GM12892 (cell line): ENCODE measurements at places on chromosomes 2 and 18.

DNA sequence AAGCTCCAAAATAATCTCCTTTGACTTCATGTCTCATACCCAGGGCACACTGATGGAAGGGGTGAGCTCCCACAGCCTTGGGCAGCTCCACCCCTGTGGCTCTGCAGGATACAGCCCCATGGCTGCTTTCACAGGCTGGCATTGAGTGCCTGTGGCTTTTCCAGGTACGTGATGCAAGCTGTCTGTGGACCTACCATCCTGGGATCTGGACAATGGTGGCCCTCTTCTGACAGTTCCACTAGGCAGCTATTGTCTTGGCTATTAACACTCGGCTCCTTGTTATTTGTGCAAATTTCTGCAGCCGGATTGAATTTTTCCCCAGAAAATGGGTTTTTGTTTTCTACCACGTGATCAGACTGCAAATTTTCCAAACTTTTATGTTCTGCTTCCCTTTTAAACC is 634.2 kb downstream of the TSN start:
- no peak for DNase-seq

GRCh38 chr18:22494771-22495170 is 77.1 kb upstream of the CTAGE1 start:
- no peak for DNase-seq

- no peak for DNase-seq
These were observed 33.8 kb downstream of the SMC6 start for GRCh38 chr2:17719562-17720371.

- no peak for DNase-seq
These were observed 77.3 kb upstream of the UPP2 start for GRCh38 chr2:158024288-158024898.

DNA sequence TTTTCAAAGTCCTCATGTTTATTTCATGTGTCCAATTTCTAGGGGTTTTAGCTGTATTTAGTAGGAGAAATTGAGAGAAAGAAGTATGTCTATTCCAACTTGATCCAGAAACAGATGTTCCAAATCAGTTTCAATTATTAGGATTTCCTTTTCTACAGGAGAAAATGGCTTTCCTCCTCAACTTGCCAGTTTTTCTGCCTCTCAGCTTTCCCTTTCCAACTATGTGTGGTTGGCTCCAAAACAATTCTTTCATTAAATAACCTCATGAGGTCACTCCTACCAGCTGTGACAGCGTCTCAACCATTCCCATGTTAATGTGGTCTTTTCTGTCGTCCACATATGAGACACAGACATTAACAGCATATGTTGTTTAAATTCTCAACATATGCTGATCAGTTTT is 13.1 kb downstream of the XIRP2 start:
- DNase-seq = no peak

- DNase-seq = peak; percentile 12
These were observed 70.4 kb downstream of the ARHGEF33 start for GRCh38 chr2:38959938-38960608.

- DNase-seq = peak; percentile 37
These were observed 13.9 kb upstream of the SMCHD1 start for GRCh38 chr18:2641638-2642037.

- no peak for DNase-seq
These were observed 47.0 kb downstream of the MTCL1 start for GRCh38 chr18:8752329-8752728.

GRCh38 chr2:69997015-69997830 is 35.8 kb upstream of the ASPRV1 start:
- no peak for DNase-seq

DNA sequence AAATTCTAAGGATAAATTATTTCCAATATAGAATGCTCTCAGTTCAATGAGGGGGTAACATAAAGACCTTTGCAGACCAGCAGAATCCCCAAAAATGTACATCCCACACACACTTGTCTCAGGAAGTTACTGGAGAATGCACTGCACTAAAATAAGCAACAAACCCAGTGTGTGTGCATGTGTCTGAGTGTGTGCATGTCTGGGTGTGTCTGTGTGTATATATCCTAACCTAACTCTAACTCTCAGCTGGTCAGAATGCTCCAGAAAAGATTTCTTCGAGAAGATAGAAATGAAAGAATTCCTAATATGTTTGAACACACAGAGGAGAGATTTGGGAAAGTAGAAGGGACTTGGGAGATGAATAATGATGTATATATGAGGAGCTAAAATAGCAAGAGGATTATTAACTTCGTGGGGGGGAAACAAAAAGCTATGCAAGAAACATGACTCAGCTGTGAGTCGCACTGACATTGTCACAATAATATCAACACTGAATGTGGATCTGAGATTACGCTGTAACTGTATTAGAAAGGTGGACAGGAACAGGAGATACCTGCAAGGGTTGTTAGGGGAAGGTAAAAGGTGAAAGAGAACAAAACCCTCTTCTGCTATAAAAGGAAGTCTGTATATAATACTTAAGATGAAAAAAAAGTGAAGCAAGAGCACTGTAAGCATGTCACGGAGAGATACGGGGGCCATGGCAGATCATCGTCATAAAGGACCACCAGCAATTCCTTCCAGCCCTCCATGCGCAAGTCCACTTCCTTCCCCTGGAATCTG is 11.1 kb downstream of the COLEC12 start:
- no peak for DNase-seq

DNA sequence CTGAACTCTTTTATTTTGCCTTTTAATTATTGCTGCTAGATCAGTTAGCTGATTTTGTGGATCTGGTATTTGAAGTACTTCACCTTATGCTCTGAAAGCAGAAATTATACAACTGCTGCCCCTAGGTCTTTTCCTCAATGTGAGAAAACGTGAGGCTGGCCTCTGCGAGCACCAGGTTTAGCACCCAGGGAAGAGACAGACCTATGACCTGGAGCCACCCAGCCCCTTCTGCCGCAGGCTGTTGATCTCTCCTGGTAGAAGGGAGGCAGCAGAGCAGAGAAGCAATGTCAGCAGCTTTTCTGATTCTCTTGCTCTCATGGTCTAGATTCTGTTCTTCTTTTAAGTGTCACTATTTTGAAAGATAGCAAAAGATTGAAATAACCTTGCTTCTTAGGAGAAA is 19.9 kb downstream of the TRAPPC12 start:
- DNase-seq = no peak

DNA sequence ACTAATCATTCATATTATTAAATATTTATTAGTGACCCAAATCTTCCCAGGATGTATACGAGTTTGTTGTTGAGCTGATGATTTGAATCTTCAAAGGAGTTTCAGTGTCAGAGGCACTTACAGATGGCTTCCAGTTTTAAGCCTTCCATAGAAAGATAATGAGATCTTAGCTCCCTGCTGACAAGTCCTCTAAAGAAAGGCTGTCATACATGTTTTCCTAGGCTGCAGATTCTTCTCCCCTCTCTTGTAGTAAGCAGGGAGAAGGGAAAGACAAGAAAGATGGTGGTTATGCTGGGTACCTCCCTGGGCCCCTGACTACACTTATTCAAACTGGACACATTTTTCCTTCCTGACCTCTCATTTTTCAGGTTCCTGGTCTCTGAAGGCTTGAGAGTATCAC is 8.1 kb upstream of the GAREM1 start:
- DNase-seq = no peak

DNA sequence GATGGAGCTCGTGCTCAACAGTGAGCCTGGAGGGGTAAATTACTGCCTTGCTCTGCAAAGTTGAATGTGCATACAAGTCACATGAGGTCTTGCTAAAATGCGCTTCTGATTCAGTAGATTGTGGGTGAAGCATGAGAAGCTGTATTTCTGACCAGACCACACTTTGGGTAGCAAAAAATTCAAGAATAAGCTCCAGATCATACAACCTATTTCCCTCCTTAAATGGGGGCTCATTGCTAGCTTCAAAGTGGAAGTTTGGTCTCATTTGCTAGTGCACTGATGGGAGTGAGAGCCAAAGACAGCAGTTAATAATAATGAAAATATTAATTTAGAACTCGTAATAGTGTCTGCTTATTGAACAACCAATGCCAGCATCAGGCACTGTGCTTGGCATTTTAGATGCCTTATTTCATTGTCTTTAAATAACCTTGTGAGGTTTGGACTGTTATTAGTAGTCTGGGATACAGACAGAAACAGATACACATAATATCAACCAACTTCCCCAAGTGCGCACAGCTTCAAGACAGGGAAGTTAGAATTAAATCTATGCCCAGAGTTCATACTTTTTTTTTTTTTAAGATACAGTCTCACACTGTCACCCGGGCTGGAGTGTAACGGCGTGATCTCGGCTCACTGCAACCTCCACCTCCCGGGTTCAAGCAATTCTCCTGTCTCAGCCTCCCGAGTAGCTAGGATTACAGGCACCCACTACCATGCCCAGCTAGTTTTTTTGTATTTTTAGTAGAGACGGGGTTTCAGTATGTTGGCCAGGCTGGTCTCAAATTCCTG is 18.0 kb downstream of the APOB start:
- DNase-seq = no peak

- DNase-seq = no peak
These were observed 11.9 kb downstream of the SLC14A2 start for GRCh38 chr18:45627204-45627526.

- DNase-seq = no peak
These were observed 15.9 kb downstream of the PUM2 start for GRCh38 chr2:20334605-20335203.

DNA sequence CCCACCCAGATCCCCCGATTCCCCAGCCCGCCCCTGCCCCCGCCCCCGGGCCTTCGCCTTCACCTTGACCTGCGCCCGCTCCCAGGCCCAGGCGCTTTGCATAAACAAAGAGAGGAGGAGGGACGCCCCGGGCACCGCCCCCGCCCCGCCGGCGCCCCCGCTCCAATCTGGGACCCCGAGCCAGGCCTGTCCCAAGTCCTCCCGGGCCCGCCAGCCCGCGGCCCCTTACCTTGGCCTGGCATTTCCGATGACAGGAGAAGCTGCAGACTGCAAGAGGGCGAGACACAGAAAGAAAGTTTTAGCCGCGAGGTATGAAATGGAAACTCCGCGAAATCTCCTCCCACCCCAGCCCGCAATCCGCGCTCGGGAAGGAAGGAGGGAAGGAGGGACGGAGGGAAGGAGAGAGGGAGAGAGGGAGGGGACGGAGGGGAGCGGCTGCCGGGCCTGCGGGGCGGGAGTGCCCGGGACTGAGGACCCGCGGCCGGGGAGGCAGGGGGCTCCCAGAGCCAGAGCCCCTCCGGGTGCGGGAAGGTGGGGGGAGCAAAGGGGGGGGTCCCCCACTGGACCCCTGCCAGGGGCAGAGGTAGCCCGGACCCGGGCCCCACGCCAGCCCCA is 24.2 kb downstream of the TNS1 start:
- no peak for DNase-seq

- DNase-seq = no peak
These were observed 359.4 kb downstream of the PTPRM start for GRCh38 chr18:7926526-7926925.

DNA sequence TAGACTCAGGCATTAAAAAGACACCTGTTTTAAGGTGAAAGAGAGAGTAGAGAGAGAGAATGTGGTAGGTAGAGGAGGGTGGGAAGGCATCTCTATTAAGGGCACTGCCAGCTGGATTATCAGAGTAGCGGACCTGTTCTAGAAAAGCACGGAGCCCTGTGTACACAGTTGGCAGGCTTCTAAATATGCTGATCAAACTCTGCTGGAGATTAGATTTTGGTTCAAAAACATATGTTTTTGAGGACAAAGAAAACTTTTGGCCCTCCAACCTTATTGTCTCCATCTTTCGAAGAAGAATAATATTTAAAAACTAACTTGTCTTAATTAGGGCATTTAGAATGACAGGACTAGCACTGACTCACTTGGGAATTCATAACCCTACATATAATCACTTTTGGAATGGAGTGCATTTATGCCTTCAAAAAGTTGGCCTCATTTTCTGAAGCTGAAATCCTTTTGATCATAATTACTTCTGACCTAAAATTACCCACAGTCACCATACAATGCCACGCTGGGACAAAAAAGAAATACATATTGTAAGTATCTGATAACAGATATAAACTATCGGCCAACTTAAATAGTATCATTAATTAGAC is 254.6 kb downstream of the MEIS1 start:
- no peak for DNase-seq

DNA sequence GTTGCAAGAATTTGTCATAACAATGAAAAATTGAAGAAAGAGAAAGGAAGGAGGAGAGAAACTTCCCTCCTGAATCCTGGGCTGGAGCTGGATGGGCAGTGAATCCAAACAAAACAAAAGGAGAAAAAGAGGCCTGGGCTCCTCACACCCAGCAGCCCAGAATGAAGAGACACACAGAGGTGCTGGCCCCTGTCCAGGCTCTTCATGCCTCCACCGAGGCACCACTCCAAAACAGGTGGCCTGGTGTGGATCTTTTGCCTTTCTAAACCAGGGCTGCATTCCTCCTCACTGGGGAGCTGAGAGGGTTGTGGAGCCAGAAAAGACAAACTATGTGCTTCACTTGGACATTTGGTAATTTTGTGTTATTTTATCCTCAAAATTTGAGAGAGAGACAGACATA is 76.0 kb downstream of the FAM124B start:
- DNase-seq = no peak

- no peak for DNase-seq
These were observed 31.6 kb downstream of the STK39 start for GRCh38 chr2:168215813-168216212.

- no peak for DNase-seq
These were observed 33.5 kb upstream of the ATG16L1 start for GRCh38 chr2:233217892-233218377.

- no peak for DNase-seq
These were observed 125.7 kb downstream of the PDE1A start for GRCh38 chr2:182301093-182301492.

DNA sequence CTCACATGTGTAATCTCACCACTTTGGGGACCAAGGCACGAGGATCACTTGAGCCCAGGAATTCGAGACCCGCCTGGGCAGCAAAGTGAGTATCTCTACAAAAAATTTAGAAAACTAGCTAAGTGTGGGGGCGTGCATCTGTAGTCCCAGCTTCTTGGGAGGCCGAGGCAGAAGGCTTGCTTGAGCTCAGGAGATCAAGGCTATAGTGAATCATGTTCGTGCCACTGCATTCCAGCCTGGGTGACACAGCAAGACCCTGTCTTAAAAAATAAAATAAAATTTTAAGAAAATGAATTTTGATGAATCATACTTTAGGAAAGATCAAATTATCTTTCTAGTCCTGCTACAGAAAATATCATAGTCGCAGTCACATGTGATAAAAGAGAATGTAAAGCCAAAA is 46.9 kb downstream of the CABYR start:
- no peak for DNase-seq

DNA sequence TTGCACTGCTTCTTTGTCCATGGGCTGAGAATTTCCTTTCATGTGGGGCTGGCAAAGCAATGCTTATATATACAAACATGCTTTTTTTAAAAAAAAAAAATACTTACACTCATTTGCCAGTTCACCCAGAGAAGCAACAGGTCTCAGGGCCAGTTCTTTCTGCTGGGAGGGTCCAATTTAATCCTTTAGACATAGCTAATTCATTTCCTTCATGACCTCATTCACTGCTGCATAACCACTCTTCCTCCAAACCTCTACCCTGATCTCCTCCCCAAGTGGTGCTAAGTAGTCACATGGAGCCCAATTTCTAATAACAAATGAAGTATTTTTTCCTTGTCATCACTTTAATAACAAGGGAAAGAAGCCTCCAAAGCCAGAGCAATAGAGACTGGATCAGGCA is 17.1 kb upstream of the TMEM178A start:
- no peak for DNase-seq

- no peak for DNase-seq
These were observed 33.0 kb downstream of the INPP5D start for GRCh38 chr2:233093166-233093448.
